ENCODE measurements at places on chromosomes 4 and X. TPM values are rescaled to one million over a fixed set of nuclear protein-coding genes. Genes with fewer than 3 reads are reported as not detected.

DNA sequence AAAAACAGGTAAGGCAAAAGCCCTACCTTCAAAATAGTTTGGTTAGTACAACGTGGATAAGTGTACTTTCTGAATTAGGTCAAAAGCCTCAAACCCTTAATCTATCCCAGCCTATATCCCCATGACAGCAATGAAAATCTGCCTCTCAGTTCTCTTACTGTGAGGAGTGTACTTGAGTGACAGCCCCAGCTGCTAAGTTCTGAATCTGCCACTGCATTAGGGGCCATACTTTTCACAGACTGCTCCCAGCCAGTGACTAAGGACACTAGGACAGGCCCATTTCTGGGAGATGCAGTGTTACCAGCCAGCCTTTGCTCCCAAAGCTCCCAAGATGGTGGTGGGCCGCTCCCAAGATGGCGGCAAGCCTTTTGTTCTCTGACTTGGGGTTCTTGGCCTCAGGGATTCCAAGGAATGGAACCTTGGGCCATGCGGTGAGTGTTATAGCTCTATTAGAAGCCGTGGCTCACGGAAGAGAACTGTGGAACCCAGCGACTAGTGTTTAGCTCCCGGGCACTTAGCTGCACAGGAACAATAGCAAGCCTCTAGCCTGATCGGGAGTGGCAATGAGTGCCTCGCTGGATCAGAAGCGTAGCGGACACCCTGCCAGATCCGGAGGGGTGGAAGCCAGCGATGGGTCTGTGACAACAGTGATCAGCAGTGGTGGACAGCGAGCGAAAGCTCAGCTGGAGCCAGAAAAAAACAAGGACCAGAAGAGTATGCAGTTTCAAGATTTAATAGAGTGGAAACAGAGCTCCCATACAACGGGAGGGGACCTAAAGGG is 175.6 kb upstream of the NRK start:
- DNase-seq, result no peak

DNA sequence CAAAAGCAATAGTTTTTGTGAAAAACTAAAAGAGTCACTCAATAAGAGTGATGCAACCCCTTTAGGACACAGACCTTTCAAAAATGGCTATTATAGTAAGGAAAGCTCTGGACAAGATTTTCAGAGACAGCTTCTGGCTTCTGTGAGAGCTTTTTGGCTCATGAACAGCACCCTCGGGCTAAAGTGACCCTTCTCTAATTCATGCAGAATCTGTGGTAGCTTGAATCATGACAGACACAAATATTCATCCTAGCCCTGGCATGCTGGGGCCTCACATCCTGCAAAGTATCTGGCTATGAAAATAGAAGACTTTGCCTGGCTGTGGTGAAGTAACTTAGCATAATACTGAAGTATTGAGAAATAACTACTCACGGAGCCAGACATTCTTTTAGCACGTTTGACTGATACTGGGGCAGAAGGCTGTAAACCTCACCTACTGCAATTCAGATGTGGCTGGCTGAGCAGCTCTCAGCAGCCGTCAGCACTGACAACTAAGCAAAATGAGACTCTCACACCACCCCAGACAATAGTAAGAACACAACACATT is 327.3 kb downstream of the MAPK10 start:
- DNase-seq, result peak; percentile 53

DNA sequence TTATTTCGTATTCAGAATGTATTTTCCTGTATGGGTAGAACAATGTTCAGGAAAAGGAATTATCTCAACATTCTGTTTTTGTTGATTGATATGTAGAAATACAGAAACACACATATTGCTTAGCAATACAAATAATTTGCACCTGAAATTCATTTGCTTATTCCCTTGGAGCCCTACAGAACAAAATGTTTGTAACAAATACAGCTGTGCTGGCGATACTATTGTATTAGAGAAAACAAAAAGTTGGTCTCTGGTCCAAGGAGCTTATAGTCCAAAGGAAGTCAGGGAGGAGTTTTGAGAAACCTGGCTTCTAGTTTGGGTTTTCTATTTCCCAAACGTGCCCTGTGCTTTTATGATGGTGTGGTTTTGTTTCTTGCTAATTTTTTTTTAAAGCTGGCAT is 37.8 kb upstream of the CAPN6 start:
- DNase-seq, result no peak

DNA sequence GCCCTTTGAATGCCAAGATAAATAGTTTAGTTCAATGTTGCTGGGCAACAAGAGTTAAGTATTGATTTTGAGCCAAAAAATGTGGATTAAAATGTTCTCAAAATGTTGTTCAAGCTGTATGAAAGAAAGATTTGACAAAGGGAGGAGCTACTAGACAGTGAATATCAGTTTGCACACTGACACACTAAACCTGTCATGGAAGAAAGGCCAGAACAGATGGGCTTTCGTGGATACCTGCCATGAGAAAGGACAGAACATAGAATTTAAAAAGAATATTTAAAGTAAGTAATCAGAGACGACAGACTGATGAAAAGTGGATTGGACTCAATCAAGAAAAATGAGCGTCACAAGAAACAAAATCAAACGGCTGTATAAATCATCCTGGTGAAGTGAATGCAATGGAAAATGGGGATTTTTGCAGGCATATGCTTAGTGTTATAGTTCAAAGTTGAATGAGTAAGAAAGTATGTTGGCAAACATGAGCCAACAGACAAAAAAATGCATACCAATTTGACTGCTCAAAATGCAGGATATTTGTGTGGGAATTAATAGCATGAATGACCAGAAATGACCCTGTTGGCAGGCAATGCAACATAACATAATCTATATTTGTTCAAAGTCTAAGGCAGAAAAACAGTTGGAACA is 7.4 kb downstream of the PCDH18 start:
- DNase-seq, result no peak

GRCh38 chrX:16160729-16161128 is 6.6 kb upstream of the MAGEB17 start:
- DNase-seq, result no peak

DNA sequence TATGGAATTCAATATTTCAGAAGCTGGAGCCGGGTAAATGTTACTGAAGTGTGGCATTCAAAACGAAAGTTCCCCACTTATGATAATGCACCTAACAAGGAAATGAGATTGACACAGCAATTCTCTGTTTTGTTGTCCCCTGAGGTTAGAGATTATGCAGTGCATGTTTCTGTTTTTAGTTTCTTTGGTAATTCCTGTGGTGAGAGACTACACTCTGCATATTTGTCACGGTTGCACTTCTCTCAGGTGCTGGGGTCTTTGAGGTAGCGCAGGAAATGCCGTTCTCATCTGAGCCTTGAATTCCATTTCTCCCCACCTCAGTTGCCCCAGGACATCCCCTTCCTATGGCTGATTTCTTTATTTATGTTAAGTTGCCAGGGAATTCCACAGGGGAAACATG is 15.3 kb upstream of the BEND4 start:
- no peak for DNase-seq

- no peak for DNase-seq
Measured at GRCh38 chr4:98496152-98496845, 162.1 kb downstream of the TSPAN5 start.

DNA sequence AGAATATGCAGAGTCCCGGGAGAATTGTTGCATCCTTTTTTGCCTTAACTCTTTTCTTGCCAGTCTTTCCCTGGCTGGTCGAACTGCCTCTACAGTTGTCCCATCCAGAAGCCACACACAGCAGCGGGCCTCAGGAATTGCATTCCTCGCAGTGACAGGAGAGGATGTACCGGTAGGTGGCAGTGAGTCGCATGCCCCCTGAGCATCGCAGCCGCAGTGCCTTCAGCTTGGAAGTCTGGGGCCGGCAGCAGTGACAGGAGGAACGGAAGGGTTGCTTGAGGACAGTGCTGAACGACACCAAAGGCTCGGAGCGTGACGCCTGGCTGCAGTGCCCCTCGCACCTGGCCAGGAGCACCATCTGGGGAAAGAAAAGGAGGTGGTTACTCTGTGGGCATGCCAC is 23.5 kb downstream of the NDP start:
- no peak for DNase-seq

- DNase-seq, result no peak
Measured at GRCh38 chr4:2500547-2500946, 31.6 kb downstream of the RNF4 start.

- no peak for DNase-seq
Measured at GRCh38 chrX:129781680-129782495, 2.1 kb downstream of the SASH3 start.

DNA sequence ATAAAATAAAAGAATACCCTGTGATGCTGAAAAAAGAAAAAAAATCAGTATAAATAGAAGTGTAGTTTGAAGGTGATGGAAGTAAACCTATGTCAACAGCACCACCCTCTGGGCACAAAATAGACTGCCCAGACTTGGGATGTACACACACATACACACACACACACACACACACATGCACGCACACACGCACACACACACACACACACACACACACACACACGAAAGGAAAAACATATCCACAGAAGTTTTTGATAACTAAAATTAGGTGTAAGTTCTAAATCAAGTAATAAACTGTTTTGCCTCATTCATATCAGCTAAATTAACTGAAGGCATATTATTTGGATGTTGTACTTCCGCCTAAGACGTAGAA is 40.5 kb downstream of the ANXA5 start:
- DNase-seq, result peak; percentile 61

DNA sequence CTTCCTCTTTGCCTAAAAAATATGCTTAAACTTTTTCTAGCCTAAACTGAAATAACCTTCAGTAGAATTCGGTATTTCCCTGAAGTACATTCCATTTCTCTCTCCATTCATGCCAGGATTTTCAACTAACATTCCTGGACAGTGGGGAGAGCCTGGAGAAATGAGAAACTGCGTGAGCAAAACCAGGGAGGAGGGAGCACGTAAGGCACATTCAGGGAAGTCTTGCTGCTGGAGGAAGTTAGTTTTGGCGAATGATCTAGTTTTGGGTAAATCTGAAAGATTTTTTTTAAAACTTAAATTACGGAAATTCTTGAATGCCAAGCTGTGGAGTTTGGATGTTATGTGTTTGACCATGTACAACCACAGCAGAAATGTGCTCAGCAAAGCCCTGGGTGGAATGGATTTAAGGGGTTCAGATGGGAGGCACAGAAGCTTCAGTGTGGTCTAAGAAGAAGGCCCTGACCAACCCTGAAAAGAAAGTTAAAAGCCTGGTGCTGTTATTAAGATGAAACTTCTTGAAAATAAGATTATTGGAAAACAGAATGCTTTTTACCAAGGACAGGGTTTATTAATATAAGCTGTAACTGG is 347.8 kb downstream of the ANK2 start:
- DNase-seq, result no peak

DNA sequence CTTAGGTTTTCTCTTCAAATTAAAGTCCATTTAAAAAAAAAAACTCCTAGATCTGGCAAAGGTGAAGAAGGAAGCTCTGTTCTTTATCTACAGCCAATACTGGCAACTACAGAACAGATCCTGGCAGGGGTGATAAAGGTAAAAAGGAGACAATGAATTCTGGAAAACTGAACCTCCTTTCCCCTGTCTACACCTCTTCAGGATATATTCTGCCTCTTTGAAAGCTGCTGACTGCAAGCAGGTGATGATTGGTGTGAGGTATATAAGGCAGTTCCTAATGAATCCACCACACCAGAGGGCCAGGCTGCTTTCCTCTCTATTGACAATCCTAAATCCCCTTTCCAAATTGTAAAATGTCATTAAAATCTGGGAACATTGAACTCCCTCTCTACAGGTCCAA is 370.1 kb downstream of the PPP3CA start:
- no peak for DNase-seq

- no peak for DNase-seq
Measured at GRCh38 chr4:100539706-100540105, 21.9 kb upstream of the EMCN start.

DNA sequence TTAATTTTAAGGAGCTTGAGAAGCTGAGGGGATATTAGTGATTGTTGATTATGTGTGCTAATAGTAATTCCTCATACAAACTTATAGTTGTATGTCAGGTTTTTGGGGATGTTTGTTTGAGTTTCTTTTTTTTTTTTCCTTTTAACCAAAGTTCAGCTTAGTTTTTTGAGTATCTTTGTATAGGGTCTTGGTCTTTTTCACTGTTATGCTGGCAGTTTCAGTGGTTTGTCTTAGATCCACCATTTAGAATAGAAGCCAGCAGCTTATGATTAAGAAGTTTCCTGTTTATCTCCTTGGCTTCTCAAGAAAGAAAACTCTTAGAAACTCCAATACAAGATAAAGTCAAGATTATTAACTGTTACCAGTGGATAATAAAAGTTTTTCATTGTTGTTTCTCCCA is 16.1 kb downstream of the CPEB2 start:
- DNase-seq, result no peak

- no peak for DNase-seq
Measured at GRCh38 chrX:34903316-34903715, 39.3 kb upstream of the FAM47B start.

DNA sequence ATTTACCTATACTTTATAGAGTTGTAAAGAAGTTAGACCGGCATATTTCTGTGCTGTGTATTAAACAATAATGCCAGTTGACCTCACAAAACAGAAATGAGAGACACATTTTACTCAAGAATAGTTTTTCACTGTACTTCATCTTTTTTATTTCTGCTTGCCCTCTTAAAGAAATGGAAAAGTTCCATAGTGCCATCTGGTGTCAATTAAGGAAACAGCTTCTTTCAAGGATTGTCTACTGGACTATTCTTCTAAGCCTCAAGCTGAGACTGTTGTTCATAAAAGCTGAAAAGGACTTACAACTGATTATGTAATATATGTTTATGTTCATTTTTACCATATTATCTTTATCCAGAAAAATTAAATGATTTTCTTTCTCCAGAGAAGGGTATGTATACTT is 1523.7 kb downstream of the ARAP2 start:
- DNase-seq, result peak; percentile 83

DNA sequence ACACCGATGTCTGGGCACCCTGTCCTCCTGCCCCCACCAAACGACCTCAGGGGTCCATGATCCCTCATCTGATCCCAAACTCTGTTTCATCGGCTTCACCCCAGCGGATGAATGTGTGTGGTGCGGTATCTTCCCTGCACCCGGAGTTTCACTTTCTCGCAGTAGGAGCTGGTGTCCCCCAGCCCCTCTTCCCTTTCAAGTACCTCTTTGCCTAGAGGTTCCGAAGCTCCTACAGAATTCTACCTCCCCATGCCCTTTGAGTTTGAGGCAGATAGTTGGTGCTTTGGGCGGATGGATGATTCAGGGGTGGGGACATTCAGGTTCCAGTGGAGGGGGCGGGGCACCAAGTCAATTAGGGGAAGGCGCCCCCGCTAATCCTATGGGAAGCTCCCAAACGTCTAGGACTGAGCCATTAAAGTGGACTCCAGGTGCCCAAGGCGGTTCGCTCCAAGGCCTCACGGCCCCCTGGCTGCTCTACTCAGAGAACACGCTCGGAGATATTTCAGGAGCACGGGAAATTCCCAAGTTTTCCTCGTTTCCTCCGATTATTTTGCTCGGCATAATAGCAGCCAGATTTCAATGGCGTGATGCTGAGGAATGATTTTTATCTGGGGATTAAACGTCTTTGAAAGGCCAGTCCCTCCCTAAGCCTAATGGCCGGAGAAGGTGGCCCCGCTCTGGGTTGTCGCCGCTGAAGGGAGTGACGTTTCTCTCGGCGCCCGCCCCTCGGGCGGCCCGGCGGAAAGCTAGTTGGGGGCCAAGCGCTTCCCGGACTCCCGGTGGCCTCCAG is 1.3 kb downstream of the MSX1 start:
- DNase-seq, result peak; percentile 46

The FGA gene
- 1.9 TPM for polyA plus RNA-seq

The NAP1L5 gene
- 11.4 TPM for polyA plus RNA-seq

The INTU gene
- polyA plus RNA-seq, result 0.78 TPM

The HMGN5 gene
- polyA plus RNA-seq, result 2.2 TPM

The TEX13C gene
- polyA plus RNA-seq, result not detected

The BMP3 gene
- polyA plus RNA-seq, result not detected

The GLOD5 gene
- 1.2 TPM for polyA plus RNA-seq

The ATP1B4 gene
- not detected for polyA plus RNA-seq

The ZNF718 gene
- polyA plus RNA-seq, result 4.2 TPM

The NLGN3 gene
- polyA plus RNA-seq, result 27.3 TPM

The CFAP299 gene
- polyA plus RNA-seq, result not detected

The CYP2U1 gene
- 3.1 TPM for polyA plus RNA-seq
